ENCODE measurements at places on chromosomes 1 and 21. TPM values are rescaled to one million over a fixed set of nuclear protein-coding genes. Genes with fewer than 3 reads are reported as not detected.

- DNase-seq: no peak
These were observed 20.0 kb upstream of the DISP1 start for GRCh38 chr1:222794656-222795474.

- no peak for DNase-seq
These were observed 6.0 kb upstream of the SMIM12 start for GRCh38 chr1:34865573-34865972.

DNA sequence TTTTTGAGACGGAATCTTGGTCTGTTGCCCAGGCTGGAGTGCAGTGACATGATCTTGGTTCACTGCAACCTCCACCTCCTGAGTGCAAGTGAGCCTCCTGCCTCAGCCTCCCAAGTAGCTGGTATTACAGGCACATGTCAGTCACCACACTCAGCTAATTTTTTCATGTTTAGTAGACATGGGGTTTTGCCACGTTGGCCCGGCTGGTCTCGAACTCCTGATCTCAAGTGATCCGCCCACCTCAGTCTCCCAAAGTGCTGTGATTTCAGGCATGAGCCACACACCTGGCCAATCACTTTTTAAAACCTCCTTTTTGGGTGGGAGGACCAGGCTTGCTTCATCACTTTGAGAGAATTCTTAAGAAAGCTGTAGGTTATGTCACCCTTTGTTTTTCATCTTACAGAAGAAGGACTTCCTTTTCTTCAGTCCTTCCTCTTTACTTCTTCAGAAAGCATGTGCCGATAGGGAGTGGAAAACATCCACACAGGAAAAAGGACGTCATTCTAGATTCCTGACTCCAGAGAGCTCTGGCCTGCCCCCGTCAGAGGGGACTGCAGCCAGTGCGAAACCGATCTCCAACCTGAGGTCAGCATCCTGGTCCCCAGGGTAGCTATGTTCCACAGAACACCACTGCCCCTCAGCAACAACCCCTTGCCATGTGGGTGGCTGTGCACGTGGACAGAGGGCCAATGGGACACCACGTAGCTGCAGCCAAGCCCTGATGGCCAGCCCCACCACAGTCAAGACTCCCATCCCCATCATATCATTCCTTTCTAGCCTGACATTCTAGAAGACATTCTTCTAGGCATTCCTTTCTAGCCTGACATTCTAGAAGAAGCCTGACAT, 21.9 kb downstream of the NCF2 start:
- DNase-seq: no peak

SLC9A1 gene
- 2.3 TPM for total RNA-seq

Data from A172 (cell line).